K562 (cell line): ENCODE measurements at places on chromosomes 1 and 21.

- peak; percentile 69 for DNase-seq
These were observed at the start of gene FOXD3 for GRCh38 chr1:63322114-63322943. TSS of gene FOXD3 (plus strand) at chr1:63322567. CDS start at chr1:63323059, 492 bp downstream.

DNA sequence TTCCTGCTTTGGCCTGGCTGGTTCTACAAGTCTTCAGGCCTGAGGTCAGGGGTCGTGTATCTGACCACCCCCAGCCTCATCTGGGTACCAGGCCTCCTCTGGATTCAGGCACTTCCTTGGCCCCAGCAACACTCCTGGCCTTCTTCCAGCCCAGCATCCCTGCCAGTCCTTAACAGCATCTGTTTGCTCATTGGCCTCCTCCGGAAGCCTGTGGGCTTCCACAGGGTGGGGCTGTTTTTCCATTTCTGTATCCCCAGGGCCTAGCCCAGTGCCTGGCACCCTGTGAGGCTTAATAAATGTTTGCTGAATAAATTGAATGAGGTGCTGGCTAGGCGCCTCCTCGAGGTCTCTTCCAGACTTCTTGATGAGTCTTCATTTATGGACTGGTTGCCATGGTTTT is 21.5 kb upstream of the GPR37L1 start:
- DNase-seq = no peak

DNA sequence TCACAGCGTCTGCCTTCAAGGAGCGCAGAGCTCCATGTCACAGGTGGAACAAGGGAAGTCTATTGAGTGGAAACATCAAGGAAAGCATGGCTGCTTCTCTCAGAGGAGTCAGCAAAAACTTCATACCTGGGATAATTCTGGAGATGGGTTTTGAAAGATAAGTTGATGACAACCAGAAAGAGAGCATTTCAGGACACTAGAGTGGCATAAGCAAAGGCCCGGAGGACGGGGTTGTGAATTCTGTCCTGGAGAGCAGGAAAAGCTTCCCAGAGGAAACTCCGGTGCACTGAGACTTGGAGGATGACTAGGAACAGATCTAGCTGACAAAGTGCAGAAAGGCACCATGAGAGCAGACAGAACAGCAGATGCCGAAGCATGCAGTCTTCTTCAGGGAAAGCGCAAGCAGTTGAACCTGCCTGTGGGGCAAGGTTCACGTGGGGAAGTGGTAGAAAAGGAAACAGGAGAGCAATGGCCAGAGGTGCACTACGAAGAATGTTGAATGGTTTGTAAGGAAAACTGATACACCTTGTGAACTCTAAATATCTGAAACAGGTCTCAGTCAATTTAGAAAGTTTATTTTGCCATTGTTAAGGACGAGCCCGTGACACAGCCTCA is 222.9 kb downstream of the PLPP3 start:
- DNase-seq = no peak

GRCh38 chr21:25370311-25370744 is 237.0 kb downstream of the MRPL39 start:
- DNase-seq = no peak

DNA sequence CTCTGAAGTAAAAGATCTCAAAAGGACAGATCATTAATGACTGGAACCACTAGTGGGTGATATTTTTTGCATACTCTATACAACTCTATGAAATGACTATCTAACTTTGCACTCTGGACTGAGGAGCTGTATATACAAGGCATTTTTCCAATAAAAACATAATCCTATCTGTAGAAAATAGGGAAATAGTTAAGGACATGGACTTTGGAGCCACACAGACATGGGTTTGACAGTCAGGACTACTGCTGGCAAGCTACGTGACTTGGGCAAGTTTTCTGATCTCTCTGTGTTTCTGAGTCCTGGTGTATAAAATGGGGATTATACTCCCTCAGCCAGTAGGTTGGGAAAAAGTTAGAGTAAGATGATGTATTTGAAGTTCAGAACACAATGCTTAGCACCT is 20.9 kb upstream of the HSD3B2 start:
- no peak for DNase-seq

- DNase-seq = no peak
These were observed 27.5 kb downstream of the CSTB start for GRCh38 chr21:43748622-43749021.

DNA sequence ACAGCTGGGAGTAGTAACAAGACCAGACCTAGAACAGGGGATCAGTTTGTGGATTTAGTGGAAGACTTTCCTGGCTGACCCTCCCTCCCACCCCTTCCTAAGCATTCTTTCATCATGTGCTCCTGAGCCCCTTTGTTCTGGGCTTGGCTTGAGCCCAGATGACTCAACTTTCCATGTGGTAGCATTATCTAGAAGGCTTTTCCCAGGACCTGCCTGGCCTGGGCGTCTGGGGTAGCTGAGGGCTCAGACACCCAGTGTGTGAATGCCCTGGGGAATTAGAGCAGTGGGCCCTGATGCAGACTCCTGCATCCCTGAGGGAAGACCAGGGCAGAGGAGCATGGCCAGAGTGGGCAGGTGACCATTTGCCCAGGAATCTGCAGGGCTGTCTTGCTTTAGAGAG is 44.1 kb upstream of the TSPAN2 start:
- no peak for DNase-seq

DNA sequence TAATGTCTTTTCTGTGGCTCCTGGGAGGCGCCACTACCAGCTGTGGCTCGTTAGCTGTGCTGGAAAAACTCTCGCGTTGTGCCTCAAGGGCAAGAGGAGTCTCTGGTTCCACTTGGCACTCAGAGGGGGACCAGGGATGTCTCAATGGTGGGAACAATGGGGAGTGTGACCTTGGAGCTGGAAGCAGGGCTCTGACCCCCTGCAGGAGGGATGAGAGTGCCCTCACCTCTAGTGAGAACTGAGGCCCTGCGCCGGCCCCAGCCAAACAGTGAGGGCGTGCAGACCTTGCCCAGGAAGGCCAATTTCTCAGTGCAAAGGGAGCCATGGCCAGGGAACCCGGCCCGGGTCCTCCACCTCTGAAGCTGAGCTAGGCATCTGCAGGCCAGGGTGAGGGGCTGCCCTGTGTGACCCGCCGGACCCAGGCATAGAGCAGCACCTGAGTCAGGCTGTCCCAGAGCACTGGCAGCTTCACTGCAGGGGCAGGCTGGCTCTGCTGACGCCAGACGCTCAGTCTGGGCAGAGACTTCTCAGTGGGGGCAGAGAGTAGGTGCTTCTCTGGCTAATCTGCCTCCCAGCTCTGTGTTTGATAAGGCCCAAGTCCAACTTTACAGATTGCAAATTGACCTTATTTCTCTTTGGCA is 1.8 kb downstream of the RD3 start:
- no peak for DNase-seq

DNA sequence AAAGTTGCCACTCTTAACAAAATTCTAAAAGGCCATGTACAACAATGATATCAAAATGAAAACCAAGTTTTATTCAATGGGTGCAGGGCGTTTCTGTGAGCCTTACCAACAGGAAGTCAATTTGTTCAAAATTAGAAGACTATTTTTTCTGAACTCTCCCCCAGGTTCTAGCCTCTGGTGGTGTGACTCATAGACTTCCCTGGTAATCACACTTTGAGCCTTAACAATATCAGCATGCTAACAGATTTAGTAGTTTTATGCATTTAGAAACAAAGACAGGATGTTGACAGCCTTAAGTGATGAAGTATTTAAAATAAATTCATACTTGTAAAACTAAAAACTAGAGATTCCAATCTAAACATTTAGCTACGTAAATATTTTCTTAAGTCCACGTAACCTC is 88.4 kb downstream of the LRRC8C start:
- no peak for DNase-seq

- no peak for DNase-seq
These were observed 1.2 kb upstream of the PPOX start for GRCh38 chr1:161164901-161165610.
